ENCODE measurements at places on chromosomes 6 and 20.

GRCh38 chr20:14865169-14865568 lies 527.8 kb upstream of the FLRT3 start:
- DNase-seq: no peak

DNA sequence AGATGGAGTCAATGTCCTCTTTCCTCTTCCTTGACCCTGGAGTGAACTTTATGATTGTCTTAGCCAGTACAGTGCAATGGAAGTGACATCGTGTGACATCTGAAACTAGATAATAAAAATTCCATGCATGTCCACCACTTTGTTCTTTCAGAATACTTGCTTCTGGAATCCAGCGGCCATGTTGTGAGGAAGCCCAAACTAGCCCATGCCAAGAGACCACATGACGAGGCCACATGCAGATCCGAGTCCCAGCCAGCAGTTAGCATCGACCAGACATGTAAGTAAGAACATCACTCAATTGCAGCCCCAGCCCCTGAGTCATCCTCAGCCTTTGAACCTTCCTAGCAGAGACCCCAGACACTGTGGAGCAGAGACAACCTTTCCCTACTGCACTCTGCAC lies 48.5 kb upstream of the E2F3 start:
- DNase-seq: no peak

DNA sequence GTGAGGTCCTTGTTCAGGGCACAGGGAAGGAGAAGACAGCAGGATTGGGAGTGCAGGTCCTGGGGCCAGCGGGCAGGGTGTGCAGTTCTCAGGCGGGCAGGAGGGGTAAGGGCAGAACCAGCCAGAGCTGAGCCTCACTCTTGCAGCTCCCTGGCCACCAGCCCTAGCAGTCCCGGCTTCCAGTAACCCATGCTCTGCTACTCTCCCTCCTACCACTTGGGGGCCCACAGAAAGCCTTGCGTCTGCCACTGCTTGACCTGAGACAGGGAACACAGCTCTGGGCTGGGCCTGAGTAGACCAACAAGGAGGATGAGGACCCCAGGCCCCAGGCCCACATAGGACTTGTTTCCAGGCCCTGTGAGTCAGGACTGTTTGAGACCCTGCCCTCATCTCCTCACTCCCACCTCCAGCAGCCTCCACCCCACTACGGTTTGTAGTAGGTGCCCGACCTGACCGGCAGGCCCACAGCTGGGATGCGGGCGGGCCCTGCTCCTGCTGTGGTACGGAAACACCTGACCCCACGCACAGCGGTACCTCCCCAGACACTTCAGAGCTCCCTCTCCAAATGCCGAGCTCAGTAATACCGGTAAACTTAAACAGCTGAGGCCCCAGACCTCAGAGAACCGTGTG lies 39.2 kb downstream of the KCNK5 start:
- DNase-seq: no peak

- no peak for DNase-seq
Observed at GRCh38 chr20:46253391-46253790, 54.9 kb downstream of the CDH22 start.

DNA sequence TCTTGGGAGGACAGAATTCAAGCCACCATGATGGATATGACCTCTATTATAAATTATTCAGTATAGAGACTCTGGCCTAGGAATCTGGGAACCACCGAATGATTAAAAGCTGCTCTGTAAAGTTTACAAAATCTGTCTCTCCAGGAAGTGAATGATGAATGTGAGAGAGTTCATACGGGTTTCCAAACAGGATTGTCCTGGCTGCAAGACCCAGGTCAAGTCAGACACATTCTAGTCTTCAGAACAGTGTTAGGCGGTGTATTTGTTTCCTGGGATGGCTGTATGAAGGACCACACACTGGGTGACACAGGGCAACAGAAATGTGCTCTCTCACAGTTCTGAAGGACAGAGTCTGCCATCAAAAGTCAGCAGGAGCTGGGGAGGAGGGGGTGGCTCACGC lies 222.4 kb downstream of the ZNF217 start:
- no peak for DNase-seq

DNA sequence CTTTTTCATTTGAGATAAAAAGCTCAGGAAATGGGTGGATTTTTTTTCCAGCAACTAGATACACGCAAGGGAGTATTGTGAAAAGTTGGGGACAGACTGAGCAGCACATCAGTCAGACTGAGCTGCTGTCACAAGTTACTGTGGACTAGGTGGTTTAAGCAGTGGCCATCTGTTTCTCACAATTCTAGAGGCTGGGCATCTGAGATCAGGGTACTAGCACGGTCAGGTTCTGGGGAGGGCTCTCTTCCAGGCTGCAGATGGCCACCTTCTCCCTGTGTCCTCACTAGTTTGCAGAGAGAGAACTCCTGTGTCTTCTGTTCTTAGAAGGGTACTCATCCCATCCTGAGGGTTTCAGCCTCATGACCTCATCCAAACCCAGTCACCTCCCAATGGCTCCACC lies 178.3 kb downstream of the SYNDIG1 start:
- no peak for DNase-seq
